ENCODE measurements at places on chromosomes 12 and 14.

GRCh38 chr12:13114251-13115052, 11.0 kb upstream of the GSG1 start:
- no peak for DNase-seq

GRCh38 chr14:58200480-58200841, 512 bp downstream of the ACTR10 start:
- no peak for DNase-seq

DNA sequence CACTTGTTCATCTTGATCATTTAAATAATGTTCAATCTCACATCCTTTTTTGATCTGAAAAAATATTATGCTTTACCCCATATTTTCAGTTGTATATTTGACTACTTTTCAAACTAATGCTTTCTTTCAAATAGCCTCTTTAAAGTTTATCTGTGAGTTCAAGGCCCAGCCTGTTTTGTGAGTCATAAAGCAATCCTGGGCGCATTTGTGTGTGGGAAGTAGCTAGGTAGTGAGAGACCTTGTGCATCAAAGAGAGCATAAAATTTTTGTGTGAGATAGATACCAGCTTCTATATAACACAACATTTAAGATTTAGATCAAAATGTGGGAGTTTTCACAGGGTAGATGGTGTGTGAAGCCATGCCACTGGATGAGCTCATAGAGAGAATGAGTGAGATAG, 405.6 kb downstream of the NAV3 start:
- no peak for DNase-seq

GRCh38 chr14:35963209-35963608, 137.1 kb downstream of the BRMS1L start:
- no peak for DNase-seq

DNA sequence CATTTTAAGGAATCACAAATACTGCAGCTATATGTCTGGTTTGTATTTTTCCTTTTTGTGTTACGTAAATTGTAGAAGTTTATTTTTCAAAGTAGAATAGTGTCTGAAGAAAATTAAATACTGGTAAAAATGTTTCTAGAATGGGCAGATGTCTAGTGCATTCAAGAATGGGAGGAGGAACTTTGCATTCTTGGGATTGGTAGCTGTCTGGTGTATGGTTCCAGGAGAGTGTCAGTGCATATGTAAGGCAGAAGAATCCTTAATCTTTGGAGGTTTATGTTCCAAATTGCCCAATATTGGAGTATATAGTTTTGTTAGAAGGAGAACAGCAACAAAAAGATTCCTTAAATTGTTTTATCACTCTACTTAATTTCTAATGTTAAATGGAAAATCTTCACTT, 13.5 kb downstream of the PAPOLA start:
- DNase-seq: no peak

DNA sequence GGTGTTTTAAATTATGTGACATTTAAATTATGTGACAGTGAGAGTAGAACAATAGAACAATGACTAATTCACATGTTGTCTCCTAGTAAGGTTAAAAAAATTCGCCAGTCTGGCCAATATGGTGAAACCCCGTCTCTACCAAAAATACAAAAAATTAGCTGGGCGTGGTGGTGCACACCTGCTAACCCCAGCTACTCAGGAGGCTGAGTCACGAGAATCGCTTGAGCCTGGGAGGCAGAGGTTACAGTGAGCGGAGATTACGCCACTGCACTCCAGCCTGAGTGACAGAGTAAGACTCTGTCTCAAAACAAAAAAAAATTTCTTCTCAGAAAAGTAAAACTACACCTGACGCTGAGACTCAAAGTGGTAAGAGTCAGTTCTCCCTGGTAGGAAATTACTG, 2.7 kb downstream of the CS start:
- no peak for DNase-seq

DNA sequence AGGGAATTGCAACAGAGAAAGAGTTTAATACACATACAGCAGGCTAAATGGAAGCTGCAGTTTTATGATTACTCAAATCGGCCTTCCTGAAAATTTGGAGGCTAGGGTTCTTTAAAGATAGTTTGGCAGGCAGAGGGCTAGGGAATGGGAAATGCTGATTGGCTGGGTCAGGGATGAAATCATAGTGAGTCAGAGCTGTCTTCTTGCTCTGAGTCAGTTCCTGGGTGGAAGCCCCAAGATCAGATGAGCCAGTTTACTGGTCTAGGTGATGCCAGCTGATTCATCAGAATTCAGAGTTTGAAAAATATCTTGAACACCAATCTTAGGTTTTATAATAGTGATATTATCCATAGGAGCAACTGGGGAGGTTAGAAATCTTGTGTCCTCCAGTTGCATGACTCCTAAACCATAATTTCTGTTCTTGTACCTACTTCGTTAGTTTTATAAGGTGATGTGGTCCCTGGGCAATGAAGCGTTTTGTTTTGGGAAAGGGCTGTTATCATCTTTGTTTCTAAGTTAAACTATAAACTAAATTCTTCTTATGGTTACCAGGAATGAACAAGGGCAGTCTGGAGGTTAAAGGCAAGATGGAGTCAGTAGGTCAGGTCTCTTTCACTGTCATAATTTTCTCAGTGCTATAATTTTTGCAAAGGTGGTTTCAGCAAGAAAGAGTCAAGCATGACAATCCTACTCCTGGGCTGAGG, 257.8 kb upstream of the CCDC196 start:
- DNase-seq: no peak

GRCh38 chr14:61221906-61222305, 59.2 kb downstream of the TMEM30B start:
- no peak for DNase-seq

DNA sequence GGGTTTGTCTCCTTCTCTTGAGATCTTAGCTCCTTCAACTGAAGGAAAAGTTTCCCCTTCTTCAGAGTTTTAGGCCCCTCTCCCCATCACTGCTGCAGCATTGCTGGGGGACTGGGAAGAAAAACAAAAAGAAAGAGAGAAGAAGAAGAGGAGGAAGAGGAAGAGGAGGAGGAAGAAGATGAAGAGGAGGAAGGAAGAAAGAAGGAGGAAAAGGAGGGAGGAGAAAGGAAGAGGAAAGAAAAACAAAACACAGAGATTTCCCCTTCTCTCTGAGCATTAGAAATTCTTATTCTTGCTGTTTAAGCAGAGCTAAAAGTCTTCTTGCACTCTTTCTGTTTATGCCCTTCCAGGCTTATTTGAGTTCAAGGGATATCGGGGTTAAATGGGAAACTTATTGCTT, 219.8 kb upstream of the AMIGO2 start:
- DNase-seq: no peak

Measured in CD4-positive, alpha-beta T cell treated with Interleukin-1 beta for 1 hour (primary cell).